Endothelial cell (in vitro differentiated cells): ENCODE measurements at places on chromosomes 4 and X.

DNA sequence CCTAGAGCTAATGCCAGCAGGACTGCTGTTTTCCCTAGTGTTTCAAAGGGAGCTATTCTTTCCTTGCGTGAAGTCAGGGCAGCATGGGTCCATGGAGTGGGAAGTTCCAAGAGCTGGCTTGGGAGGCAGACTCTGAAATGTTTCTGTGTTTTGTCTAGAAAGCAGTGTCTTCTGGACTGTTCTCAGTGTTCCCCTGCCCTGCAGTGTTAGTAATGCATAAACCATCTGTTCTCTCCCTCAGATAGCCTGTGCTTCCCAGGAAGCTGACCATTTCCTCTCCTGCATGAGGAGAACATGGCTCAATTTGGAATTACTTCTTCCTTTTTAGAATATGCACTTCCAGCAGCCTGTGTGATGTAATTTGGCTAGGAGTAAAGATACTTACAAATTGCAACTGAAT is 116.7 kb upstream of the CXCL13 start:
- H3K27me3 ChIP-seq, result no peaks in the 10 kb centered on the region
- peaks cover 6% of the 10 kb centered on the region for H3K4me1 ChIP-seq
- H3K36me3 ChIP-seq, result no peaks in the 10 kb centered on the region
- DNase-seq, result no peak

GRCh38 chr4:22473268-22473667 is 42.6 kb downstream of the ADGRA3 start:
- H3K4me1 ChIP-seq, result no peaks in the 10 kb centered on the region
- H3K36me3 ChIP-seq, result no peaks in the 10 kb centered on the region
- H3K4me3 ChIP-seq, result no peak overlapping the region
- H3K27ac ChIP-seq, result no peak overlapping the region

GRCh38 chr4:107970063-107970798 is 19.5 kb upstream of the HADH start:
- H3K36me3 ChIP-seq, result no peaks in the 10 kb centered on the region
- no peaks in the 10 kb centered on the region for H3K27me3 ChIP-seq
- no peaks in the 10 kb centered on the region for H3K4me1 ChIP-seq

GRCh38 chr4:102824398-102824797 is 3.0 kb downstream of the UBE2D3 start:
- H3K27me3 ChIP-seq, result peaks cover 17% of the 10 kb centered on the region
- H3K27ac ChIP-seq, result no peak overlapping the region
- peaks cover 16% of the 10 kb centered on the region for H3K36me3 ChIP-seq
- peaks cover 47% of the 10 kb centered on the region for H3K4me1 ChIP-seq
- no peak overlapping the region for H3K4me3 ChIP-seq

DNA sequence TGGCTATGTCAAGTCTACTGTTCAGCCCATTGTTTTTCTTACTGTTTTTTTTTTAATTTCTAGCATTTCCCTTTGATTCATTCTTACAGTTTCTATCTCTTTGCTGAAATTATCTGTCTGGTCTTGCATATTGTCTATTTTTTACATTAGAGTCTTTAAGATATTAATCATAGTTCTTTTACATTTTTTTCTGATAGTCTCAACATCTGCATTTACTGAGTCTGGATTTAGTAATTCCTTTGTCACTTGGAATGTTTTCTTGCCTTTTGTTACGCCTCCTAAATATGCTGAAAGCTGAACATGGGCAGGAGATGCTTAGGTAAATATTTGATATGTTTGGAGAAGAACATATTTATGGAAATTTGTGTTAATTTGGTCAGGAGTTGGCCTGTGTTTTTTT is 10.4 kb downstream of the JADE3 start:
- H3K4me3 ChIP-seq, result no peak overlapping the region
- H3K36me3 ChIP-seq, result no peaks in the 10 kb centered on the region
- H3K27me3 ChIP-seq, result peaks cover 3% of the 10 kb centered on the region
- peaks cover 4% of the 10 kb centered on the region for H3K4me1 ChIP-seq
- no peak overlapping the region for H3K27ac ChIP-seq

- no peak overlapping the region for H3K27ac ChIP-seq
- no peaks in the 10 kb centered on the region for H3K36me3 ChIP-seq
- peaks cover 7% of the 10 kb centered on the region for H3K4me1 ChIP-seq
- no peak overlapping the region for H3K4me3 ChIP-seq
- DNase-seq, result no peak
Observed at GRCh38 chrX:18422325-18422724, 3.1 kb upstream of the CDKL5 start.

GRCh38 chr4:123643691-123644090 is 247.1 kb downstream of the SPRY1 start:
- H3K36me3 ChIP-seq, result no peaks in the 10 kb centered on the region
- H3K27ac ChIP-seq, result no peak overlapping the region
- H3K4me3 ChIP-seq, result no peak overlapping the region
- peaks cover 4% of the 10 kb centered on the region for H3K4me1 ChIP-seq
- H3K27me3 ChIP-seq, result peaks cover 2% of the 10 kb centered on the region
- DNase-seq, result no peak

DNA sequence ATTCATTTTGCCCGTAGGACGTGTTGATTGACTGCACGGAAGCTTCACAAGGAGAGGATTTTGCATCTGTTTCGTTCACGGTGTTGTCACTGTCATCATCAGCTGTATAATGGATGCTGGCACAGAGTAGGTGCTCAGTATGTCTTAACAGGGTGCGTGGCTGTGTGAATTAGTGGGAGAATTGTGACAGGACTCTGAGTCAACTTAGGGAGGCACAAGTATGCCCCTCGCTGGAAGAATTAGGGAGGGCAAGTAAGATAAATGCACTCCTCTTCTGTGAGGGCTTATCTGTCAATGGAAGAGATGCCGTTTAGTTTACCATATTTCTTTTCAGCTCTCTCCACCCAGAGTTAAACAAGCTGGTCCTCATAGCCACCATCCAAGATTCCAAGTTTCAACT is 107.2 kb downstream of the TRIML1 start:
- peaks cover 7% of the 10 kb centered on the region for H3K4me1 ChIP-seq
- no peak overlapping the region for H3K4me3 ChIP-seq
- H3K36me3 ChIP-seq, result no peaks in the 10 kb centered on the region
- H3K27me3 ChIP-seq, result no peaks in the 10 kb centered on the region
- no peak for DNase-seq

- no peaks in the 10 kb centered on the region for H3K36me3 ChIP-seq
- no peak overlapping the region for H3K27ac ChIP-seq
- no peaks in the 10 kb centered on the region for H3K27me3 ChIP-seq
- H3K4me1 ChIP-seq, result no peaks in the 10 kb centered on the region
- DNase-seq, result no peak
Observed at GRCh38 chrX:19440713-19441112, 74.6 kb downstream of the MAP3K15 start.

DNA sequence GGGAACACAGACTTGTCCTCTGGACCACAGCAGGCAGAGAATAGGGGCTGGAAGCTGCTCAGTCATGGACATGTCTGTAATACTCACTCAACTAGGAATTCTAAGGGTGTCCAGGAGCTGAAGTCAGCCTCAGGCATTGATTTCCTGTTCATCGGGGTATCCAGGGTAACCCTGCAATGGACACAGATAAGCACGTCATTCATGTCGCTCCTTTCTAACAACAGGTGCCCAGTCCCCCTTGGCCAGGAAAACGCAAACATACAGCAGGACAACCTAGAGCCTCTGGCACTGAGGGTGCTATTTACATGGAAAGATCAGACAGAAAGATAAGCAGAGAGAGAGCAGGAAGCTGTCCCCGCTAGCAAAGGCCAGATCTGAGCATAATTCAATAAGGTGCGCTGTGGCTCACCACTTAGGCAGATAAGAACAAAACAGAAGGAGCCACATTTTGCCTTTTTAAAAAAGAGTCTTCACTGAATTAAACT is 21.3 kb downstream of the QDPR start:
- H3K4me3 ChIP-seq, result no peak overlapping the region
- H3K4me1 ChIP-seq, result peaks cover 5% of the 10 kb centered on the region
- no peaks in the 10 kb centered on the region for H3K27me3 ChIP-seq
- peak overlapping the region; percentile 59 for H3K27ac ChIP-seq
- H3K36me3 ChIP-seq, result peaks cover 14% of the 10 kb centered on the region

GRCh38 chrX:1455948-1456280 is 3.2 kb upstream of the ASMTL start:
- no peak for DNase-seq
- no peak overlapping the region for H3K4me3 ChIP-seq
- H3K27me3 ChIP-seq, result peaks cover 5% of the 10 kb centered on the region
- no peak overlapping the region for H3K27ac ChIP-seq
- no peaks in the 10 kb centered on the region for H3K36me3 ChIP-seq
- no peaks in the 10 kb centered on the region for H3K4me1 ChIP-seq

DNA sequence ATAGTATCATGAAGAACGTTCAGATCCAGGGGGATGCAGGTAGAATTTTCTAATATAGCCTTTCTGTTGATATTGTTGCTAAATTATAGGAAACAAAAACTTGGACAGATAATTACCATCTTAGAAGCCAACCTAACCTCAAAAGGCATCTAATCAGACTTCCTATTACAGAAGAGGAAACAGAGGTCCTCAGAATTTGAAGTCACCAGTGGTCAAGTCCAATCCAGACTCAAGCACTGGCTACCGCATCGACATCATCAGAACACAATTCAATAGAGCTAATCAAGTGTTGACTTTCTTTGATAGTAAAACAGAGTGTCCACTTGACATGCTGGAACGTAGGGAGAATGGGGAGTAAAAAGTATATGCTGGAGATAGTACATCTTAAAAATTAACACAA is 10.3 kb upstream of the ATP10D start:
- no peaks in the 10 kb centered on the region for H3K36me3 ChIP-seq
- no peak overlapping the region for H3K27ac ChIP-seq
- DNase-seq, result no peak
- H3K4me1 ChIP-seq, result peaks cover 5% of the 10 kb centered on the region

- no peak for DNase-seq
- H3K36me3 ChIP-seq, result no peaks in the 10 kb centered on the region
- H3K27me3 ChIP-seq, result peaks cover 4% of the 10 kb centered on the region
- no peak overlapping the region for H3K4me3 ChIP-seq
Observed at GRCh38 chr4:14928035-14928434, 74.2 kb upstream of the CPEB2 start.

DNA sequence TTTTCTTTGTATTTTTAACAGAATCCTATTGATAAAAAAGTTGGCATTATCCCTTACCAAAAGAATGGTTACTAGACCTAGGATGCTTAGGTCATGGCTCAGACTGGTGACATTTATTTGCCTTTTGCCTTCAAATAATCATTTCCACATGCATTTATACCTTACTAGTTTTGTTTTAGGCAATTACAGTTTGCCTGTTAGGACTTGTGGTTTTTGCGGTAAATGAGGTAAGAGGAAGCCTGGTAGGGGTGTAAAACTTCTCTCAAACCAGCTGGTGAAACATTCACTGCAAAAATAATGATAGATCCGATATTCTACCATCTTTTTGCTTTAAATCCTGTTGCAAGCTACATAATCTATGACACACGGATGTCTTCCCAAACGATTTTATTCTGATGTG is 12.1 kb downstream of the LAMP2 start:
- H3K4me3 ChIP-seq, result no peak overlapping the region
- no peaks in the 10 kb centered on the region for H3K27me3 ChIP-seq
- peaks cover 3% of the 10 kb centered on the region for H3K36me3 ChIP-seq
- no peaks in the 10 kb centered on the region for H3K4me1 ChIP-seq
- no peak overlapping the region for H3K27ac ChIP-seq
- no peak for DNase-seq

DNA sequence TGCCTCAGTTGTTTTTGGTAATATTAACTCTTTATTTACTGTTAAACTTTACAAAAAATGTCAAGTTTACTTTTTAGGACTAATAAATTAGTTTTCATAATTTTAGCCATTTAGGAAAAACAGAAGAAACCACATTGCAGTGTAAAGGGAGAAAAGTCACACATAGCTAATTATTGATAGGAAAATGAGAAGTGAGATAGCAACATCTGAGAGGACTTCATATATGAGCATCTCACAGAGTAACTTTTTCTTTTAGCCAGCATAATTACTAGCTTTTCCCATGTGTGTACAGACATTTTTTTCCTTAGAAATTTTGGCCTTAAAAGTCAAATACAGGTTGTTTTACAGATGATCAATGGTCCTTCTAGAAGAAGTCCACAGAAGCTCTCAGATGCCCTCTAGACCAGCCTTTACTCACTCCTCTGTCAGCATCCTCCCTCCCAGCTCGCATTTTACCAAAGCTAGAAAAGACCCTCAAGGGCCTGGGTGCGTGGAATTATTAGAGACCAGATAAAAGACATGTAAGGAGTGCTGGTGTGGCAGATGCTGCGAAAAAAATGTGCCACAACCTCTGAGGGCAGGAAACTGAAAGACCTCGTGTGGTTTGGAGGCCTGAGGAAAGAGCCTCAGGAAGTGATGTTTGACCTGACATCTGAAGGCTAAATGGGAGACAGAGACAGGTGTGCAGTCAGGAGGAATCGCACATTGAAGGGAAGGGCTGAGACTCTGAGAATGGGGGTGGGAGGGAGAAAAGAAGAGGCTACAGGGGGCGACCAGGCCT is 156.9 kb downstream of the CBR4 start:
- no peaks in the 10 kb centered on the region for H3K27me3 ChIP-seq
- peaks cover 32% of the 10 kb centered on the region for H3K4me1 ChIP-seq
- no peak overlapping the region for H3K4me3 ChIP-seq
- no peak for DNase-seq
- H3K27ac ChIP-seq, result no peak overlapping the region

DNA sequence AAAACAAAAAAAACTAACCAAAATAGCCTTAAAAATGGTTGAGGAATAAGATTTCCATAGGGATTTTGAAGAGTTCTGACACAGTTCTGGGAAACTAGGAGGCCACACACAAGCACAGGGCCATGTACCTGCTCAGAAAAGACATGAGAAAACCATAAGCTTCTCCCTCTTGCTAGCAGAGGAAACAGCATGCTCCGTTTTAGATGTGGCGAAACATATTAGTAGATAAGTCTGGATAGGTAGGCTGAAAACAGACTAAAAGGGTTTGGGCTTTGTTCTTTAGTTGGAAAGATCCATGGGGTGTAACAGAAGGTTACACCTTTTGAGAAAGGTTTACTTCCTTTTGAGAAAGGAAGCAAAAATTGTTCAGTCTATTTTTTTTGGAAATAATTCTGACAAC is 10.9 kb downstream of the VSIG4 start:
- H3K4me1 ChIP-seq, result no peaks in the 10 kb centered on the region
- peaks cover 2% of the 10 kb centered on the region for H3K27me3 ChIP-seq
- DNase-seq, result no peak
- no peak overlapping the region for H3K4me3 ChIP-seq

DNA sequence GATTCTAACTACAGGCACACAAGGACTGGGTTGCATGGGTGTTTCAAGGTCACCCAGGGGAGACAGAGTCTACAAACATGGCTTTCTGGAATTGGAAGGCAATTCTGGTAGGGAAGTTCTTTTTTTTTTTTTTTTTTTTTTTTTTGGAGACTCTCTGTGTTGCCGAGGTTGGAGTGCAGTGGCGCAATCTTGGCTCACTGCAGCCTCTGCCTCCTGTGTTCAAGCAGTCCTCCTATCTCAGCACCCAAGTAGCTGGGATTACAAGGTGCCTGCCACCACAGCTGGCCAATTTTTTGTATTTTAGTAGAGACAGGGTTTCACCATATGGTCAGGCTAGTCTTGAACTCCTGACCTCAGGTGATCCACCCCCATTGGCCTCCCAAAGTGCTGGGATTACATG is 16.3 kb upstream of the FHDC1 start:
- H3K27ac ChIP-seq, result no peak overlapping the region
- no peaks in the 10 kb centered on the region for H3K4me1 ChIP-seq
- no peaks in the 10 kb centered on the region for H3K27me3 ChIP-seq
- DNase-seq, result no peak
- peaks cover 27% of the 10 kb centered on the region for H3K36me3 ChIP-seq
